ENCODE measurements at places on chromosomes 6 and 20. TPM values are rescaled to one million over a fixed set of nuclear protein-coding genes. Genes with fewer than 3 reads are reported as not detected.

Gene MUCL3
- total RNA-seq, result not detected

Gene ZBP1
- 57.7 TPM for total RNA-seq

Gene ULBP1
- 2.1 TPM for total RNA-seq

Gene DDX43
- 0.80 TPM for total RNA-seq

DNA sequence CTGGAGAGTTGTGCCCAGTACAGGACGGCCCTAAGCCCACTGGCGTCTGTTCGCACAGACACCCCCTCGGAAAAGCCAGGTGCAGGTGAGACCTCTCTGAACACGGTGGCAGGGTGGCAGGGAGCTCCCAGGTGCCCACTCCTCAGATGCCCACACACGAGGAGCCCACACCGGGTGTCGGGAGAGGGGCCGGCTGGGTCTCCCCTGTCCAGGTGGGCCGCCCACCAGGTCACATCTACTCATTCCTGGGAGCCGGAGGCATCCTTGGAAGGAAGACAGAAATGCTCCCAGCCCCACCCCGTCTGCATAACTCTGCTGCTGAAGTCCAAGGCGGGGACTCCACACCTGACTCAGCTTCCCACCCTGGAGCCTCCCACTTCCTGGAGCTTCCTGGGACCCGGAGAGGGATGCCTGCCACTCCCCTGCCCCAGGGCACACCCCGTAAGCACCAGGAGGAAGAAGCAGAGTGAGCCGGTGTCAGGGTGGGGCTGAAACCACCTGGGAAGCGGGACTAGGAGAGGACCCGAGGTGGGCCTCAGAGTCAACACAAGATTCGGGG lies 2.5 kb downstream of the SRMS start:
- no peak for DNase-seq

DNA sequence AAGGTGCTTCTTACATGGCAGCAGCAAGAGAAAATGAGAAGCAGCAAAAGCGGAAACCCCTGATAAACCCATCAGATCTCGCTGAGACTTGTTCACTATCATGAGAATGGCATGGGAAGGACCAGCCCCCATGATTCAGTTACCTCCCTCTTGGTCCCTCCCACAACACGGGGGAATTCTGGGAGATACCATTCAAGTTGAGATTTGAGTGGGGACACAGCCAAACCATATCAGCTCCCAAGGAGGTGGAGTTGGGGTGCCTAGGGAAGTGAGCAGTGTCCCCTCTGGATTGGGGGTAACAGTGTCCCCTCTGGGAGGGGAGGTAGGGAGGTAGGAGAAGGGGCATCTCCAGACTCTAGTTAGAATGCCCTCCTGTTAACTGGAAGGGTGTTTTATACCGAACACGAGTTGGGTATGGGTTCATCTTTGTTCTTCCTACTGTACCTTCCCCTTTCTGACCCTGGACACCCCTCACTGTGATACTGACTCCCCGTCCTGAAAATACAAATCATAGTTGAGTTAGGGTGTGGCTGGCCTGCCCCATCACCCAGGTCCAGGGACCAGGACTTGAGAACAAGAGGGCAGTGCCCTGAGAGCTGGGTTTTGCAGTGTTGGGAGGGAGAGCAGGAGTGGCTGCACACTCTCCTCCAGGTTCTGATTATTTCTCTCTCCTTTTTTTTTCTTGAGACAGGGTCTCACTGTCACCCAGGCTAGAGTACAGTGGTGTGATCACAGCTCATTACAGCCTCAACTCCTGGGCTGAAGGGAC lies 62.0 kb downstream of the EFCAB8 start:
- DNase-seq, result no peak

DNA sequence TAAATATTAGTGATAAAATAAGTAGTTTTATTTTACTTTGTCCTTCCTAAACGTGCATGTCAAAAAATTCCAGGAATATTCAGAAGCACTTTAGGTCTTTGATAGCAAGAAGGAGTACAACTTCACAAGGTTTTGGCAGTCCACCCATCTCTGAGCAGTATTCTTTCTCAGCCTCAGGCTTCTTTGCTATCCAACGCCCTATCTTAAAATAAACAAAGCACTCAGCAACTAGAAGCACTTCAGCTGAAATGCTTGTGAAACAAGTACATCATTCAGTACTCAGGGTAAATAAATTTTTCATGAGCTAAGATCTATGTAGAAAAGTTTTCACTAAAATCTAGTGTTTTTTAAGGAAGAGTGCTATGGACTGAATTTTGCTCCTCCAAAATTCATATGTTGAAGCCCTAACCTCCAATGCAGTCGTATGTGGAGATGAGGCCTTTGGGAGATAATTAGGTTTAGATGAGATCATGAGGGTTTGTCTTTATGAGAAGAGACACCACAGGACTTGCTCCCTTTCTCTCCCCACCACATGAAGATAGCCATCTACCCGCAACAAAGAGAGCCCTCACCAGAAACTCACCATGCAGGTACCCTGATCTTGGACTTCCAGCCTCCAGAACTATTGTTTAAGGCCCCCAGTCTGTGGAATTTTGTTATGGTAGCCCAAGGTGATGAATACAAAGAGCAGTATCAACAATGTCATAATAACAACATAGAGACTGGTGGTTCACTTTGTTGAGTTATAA lies 539.1 kb downstream of the TFAP2A start:
- DNase-seq, result no peak

DNA sequence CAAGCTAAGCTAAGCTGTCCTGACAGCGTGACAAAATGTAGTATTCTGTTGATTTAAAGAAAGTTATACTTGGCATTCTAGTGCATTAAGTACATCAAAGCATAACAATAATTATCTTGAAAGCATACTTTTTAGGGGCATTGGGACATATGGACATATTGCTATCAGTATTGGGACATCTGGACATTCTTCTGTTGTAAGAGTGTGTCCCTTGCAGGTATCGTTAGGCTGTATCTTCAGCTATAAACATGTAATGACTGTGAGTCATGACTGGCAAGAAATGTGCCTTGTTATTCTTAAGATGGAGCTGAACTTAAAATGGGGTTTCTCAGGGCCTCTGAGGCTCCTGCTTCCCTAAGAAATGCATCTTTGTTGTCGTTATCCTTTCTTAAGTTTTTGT lies 74.3 kb downstream of the ADGB start:
- no peak for DNase-seq

- DNase-seq, result no peak
Measured at GRCh38 chr20:41017448-41018042, 11.1 kb upstream of the TOP1 start.

DNA sequence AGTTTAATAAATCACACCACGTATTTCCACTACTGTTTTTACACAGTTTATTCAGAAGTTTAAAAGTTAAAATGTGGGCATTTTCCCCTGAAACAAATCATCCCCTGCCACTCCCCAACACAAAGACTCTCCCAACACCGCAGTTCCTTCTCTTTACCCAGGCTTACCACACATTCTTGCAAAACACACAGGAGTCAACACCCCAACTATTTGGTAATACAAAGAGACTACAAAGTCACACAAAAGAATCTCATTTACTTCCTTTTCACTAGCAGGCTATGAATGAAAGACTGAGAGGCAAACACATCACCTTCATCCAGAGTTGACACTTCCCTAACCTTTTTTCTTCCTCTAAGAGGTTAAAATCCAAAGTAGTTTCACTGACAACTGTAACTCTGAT lies 51.1 kb downstream of the KCTD20 start:
- DNase-seq, result no peak

GRCh38 chr6:119137194-119138072 lies 59.0 kb upstream of the FAM184A start:
- DNase-seq, result no peak

GRCh38 chr6:125797120-125797885 lies 6.5 kb downstream of the NCOA7 start:
- DNase-seq, result no peak

DNA sequence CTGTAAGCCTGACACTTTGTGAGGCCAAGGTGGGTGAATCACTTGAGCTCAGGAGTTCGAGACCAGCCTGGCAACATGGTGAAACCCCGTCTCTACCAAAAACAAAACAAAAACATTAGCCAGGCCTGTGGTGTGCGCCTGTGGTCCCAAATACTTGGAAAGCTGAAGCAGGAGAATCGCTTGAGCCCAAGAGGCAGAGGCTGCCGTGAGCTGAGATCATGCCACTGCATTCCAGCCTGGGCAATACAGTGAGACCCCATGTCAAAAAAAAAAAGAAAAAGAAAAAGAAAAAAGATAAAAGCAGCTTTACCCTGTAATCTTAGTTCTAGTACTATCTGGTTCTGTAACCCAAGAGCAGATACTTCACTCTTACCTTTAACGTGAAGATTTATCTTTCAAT lies 27.6 kb downstream of the SSR1 start:
- DNase-seq, result no peak

- no peak for DNase-seq
Measured at GRCh38 chr20:23315099-23315498, 35.5 kb upstream of the NXT1 start.

DNA sequence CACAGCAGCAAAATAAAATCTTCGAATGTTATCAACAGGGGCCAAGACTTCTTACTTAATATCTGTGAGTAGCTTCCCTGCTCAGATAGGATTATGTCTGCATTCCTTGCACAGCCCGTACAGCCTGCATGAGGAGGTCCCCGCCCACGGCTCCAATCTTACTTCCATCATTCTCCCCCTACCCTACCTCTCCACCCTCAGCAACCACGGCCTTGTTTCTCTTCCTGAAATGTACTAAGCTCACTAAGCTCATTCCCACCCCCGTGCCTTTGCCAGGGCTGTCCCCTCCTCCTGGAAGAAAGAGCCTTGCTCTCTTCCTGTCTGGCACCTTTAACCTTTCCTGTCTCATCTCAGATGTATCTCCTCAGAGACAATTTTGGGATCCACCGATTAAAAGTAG lies 120.4 kb downstream of the BCAS1 start:
- DNase-seq, result no peak

- DNase-seq, result no peak
Measured at GRCh38 chr6:2706558-2706957, 44.2 kb downstream of the MYLK4 start.

GRCh38 chr6:134676307-134677281 lies 273.3 kb downstream of the ALDH8A1 start:
- DNase-seq, result no peak

- no peak for DNase-seq
Measured at GRCh38 chr6:88945415-88946008, 17.9 kb downstream of the RNGTT start.

GRCh38 chr6:19845266-19846041 lies 8.3 kb downstream of the ID4 start:
- no peak for DNase-seq

GRCh38 chr6:39128106-39128505 lies 13.1 kb upstream of the SAYSD1 start:
- DNase-seq, result no peak

DNA sequence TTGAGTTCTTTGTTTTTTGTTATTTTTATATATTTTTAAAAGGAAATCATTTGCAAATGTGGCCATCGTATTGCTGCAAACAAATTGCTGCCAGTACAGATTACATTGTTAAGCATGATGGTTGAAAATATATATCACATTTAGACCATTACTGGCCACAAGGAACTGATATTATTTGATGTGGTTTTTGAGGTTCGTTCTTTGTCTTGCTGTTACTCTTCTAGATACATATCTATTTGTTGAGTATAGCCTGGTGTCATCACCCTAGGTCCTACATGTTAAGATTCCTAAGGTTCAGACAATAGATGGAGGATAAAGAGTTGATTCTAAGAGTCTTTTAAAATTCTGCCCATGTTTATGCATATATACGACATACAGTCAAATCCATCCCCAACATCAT lies 306.0 kb downstream of the FARS2 start:
- DNase-seq, result no peak

- no peak for DNase-seq
Measured at GRCh38 chr6:49980898-49981297, 11.5 kb upstream of the DEFB113 start.

- DNase-seq, result no peak
Measured at GRCh38 chr6:31154436-31154835, 3.2 kb downstream of the CCHCR1 start.

Measured in activated CD4-positive, alpha-beta memory T cell treated with anti-CD3 and anti-CD28 coated beads, Interleukin-2, amount 10 ng/mL, durations not matched to agents 7 days and 5 days (primary cell).